ENCODE measurements at places on chromosomes 7 and 10.

DNA sequence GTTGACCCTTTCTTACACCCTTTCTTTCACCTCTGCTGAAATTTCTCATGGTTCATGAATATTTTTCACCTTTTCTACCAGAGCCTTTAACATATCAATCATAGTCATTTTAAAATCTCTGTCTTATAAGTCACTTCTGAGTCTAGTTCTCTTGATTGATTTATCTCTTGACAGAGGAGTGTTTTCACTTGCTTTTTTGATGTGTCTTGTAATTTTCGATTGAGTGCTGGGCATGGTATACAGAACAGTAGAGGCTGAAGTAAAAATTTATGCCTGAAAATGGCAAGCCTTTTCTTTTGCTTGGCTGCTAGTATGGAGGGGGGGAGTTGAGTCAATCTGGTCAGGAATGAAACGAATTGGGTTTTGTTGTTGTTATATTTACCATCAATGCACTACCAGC is 41.2 kb upstream of the NPTX2 start:
- no peak for DNase-seq

DNA sequence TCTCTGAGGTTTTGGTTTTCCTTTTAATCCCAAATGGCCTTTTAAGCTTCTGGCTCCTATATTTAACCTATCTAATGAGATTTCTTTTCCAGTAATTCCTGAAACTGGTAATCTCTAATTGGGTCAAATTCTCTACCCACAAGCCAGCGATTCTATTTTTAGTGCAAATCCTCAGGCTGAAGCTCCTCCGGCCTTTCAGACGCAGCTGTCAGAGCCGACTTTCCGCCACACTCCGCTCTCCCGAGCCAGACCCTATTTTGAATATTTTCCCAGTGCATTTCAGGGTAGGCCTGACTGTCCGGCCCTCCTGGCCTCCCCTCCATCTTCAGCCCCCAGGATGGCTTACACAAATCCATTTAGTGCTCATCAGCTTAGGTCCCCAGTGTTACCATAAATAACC is 9.7 kb upstream of the ADCY1 start:
- DNase-seq = no peak

- no peak for DNase-seq
Measured at GRCh38 chr7:91883676-91884362, 3.3 kb upstream of the MTERF1 start.

DNA sequence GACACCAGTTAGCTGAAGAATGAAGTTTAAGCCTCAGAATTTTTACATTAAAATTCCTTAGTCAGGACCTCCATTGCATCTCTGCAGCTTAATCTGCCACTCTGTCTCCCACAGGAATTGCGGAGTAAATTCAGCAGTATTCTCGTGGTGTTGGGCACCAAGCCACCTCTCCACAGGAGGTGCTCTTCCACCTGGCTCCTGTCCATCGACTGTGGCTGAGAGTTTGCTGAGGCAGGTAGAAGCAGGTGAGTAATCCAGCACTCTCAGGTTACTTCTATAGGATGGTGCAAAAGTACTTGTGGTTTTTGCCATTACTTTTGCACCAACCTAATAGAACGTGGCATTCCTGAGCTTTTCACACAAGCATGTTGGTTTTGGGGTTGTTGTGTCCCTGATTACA is 134.1 kb downstream of the GFRA1 start:
- no peak for DNase-seq

DNA sequence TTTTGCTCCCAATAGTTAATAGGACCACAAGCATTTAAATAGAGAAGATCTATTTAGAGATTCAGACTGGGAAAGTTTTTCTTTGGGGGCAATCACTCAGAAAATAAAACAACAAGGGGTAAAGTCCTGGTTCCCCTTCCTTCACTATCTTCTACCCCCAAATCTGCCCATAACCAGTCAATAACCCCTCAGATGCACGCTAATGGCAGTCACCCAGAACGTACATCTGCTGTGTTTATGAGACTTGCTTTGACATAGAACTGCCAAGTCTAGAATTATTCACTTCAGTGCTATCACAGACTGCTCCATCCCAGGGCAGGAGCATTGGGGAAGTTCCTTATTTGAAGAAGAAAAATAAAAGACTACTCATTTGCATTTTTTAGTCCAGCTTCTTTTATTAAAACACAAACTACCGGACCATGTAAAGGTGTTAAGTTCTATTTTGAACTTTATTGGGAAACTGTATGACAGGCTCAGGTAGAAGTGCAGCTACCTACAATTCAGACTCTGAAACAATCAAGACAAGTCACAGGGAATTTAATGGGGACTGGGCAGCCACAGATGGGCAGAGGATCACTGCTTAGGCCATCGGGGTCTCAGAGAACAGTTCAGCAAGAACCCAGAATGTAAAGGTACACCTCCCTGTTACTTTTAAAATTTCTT is 38.4 kb downstream of the ANK3 start:
- DNase-seq = no peak

- no peak for DNase-seq
Measured at GRCh38 chr10:97408496-97408992, 7.4 kb upstream of the RRP12 start.

Data from RKO (cell line).